ENCODE measurements at places on chromosomes 13 and 19.

- DNase-seq, result no peak
Measured at GRCh38 chr19:30307191-30307974, 64.8 kb upstream of the ZNF536 start.

DNA sequence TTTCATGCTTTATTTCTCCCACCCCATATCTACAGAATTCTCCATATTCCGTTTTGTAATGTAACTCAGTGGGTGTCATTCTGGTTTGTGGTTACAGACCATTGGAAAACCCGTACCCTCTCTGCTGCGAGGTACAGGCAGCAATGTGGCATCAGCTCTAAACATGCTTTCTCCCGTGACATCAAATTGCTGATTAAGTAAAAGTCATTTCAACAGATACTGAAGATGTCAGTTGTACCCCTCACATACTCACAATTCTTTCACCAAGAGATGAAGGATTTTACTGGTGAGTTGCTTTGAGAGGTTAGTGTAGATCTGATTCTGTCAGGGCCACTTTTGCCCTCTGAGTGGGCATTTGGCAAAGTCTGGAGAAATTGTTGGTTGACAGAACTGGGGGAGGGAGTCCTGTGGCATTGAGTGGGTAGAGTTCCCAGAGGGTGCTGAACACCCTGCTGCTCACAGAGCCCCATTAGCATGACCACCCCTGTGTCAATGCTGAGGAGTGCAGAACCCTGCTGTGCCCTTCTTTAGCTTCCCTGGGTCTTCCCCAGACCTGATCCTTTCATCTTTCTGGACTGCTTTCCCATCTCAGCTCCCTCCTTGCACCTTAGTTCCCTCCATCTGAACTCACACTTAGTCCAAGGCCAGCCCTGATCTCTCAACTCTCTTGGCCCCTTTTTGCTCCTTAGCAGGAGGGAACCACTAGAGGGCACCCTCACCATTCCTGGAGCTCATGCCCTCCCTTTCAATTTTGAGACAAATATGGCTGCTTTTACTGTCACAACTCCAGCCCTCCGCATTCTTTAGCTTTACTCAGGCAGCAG lies 39.9 kb upstream of the CEACAM8 start:
- DNase-seq, result no peak

DNA sequence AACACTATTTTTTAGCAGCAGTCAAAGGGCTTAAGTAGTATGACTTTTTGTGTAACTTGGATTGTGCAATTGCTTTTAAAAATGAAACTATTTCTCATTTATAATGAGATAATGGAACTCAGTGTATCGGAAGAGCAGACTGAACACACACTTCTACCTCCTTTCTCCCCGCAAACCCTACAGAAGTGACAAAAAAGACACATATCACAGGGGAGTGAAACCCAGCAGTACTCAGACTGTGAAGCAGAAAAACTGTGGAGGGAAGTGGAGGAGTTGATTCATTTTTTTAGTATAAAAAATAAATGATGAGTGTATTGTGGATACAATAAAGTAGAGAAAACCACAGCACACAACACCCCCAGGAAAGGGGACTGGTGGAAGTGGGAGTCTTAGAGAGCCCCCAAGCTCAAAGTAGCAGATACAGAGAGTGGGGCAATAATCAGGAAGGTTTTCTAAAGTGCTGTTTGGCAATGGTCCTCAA lies 9.7 kb downstream of the LPAR6 start:
- DNase-seq, result no peak

DNA sequence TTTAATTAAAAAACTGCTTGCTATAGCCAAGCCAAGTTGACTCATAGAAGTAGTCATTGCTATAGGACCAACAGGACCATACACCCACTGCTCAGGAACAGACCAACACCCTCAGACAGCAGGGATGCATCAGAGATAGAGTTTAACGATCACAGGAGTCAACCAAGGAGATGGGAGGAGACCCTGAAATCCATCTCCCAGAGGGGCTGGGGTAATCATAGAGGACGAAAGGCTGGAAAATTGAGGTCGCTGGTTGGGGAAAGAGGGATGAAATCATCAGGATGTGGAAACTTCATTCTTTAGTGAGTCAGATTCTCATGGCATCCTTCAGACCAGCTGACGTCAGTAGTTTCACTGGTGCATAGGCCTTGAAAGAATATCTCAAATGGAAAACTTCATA lies 160.4 kb upstream of the GPC6 start:
- no peak for DNase-seq

DNA sequence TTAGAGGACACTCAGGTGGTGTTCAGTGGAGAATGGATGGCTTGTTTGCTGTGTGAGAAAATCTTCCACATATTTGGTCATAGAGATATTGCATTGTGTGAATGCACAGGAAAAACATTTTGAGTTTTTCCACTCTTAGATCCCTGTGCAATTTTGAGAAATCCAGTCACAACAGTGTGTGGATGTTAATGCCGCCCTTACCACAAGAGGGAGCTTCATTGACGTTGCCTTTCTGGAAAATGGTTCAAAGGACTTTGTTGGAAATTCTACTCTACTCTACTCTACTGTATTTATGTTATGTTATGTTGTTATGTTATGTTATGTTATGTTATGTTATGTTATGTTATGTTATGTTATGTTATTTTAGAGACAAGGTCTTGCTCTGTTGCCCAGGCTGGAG lies 13.4 kb downstream of the ZNF20 start:
- DNase-seq, result no peak

GRCh38 chr13:69597088-69597487 lies 510.5 kb upstream of the ATXN8OS start:
- no peak for DNase-seq

DNA sequence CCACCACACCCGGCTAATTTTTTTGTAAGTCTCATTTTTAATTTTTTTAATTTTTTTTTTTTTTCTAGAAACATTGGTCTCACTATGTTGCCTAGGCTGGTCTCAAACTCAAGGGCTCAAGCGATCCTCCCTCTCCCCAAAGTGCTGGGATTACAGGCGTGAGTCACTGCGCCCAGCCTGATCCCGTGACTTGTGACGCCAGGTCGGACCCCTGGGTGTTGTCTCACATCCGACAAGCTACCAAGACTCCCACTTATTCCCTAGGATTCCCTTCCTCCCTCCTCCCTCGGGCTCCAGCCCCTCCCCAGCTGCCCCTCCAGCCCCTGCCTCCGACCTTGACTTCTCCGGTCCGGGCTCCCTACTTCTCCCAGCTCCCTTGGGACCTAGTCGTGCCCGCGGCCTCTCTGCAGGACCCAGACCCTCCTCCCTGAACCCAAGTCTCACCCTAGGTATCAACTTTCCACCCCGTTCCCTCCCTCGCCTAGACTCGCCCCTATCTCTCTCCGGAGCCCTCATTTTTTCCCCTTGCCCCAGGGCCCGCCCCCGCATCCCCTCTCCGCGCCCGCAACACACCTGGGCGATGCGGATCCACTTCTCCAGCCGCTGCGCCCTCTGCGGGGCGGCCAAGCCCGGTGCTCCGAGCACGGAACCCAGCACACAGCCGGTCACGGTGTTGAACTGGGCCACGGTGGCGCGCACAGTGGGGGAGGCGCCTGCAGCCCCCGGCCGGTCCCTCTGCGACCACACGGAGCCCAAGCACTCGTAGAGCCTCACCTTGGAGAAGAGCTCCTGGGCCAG lies 13.1 kb downstream of the RGL3 start:
- no peak for DNase-seq

Measured in NCI-H1417 treated with DMSO at 0.1 percent for 48 hours (cell line).